ENCODE measurements at places on chromosomes 6 and 20. TPM values are rescaled to one million over a fixed set of nuclear protein-coding genes. Genes with fewer than 3 reads are reported as not detected.
A peak's percentile ranks its signal among the peaks of the same experiment; 100 is the strongest.

DNA sequence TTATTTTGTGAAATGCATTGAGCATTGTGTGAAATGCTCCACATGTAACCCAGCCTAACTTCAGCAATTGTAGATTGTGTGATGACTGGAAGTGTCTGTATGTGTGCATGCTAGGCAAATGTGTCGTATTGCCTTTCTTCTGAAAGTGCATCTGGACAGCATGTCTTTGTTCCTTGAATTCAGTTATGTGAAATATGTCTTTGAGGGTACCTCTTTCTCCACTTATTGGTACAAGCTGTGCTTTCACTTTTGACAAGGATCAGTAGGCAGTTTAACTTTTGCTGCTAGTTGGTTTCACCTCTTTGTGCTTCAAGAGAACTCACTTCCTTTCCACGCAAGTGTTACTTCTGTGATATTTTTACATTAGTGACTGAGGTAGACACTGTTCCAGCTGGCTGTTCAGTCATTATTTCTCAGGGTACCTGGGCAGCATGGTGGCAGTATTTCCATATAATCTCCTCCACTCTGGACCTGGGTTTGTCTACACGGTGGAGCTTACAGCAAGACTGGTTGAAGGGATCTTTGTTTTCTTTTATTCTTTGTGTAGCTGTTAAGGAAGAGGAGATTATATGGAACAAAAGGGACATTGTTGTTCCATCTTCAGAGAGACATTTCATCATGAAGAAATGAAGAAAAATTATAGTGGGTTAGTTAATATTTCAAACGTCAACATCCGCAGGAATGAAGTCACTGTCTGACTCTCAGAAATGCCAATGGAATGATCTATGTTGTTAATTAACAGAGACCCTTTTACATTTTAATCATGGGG, 175.4 kb downstream of the UTRN start:
- no peak for DNase-seq

DNA sequence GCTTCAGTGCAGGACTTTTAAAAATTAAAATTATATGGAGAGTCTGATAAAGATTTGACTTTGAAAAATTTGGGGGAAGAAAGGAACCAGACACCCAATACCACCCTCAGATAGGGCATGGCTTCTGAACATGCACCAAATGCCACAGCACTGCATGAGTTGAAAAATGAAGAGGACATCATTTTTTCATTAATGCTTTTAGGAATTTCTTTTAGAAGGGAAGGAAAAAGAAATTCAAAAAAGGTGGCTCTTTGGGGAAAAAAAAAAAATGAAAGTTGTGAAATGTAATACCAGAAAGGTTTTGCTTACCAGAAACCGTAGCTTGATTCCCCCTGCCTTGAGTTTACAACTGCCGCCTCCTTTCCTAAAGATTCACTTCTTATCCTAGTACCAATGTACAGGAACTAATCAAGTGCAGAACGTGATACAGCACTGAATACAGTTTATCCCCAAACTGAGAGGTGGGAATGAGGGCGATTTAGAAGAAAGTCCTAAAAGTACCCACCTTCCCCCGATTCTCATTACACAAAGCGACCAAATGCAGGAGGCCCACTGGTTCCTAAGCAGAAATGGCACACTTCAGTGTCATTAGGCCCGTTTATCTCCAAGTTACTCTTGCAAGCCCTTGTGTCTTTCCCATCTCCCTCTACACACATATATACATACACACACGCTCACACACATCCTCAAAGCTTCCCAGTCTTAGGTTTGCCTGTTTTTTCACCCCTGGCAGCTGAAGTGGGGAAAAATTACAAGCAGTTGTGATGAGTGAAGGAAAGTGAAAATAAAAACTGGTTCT, 2.8 kb downstream of the PPP1R10 start:
- DNase-seq = no peak

- DNase-seq = no peak
Observed at GRCh38 chr6:156146891-156147290, 630.3 kb upstream of the ARID1B start.

DNA sequence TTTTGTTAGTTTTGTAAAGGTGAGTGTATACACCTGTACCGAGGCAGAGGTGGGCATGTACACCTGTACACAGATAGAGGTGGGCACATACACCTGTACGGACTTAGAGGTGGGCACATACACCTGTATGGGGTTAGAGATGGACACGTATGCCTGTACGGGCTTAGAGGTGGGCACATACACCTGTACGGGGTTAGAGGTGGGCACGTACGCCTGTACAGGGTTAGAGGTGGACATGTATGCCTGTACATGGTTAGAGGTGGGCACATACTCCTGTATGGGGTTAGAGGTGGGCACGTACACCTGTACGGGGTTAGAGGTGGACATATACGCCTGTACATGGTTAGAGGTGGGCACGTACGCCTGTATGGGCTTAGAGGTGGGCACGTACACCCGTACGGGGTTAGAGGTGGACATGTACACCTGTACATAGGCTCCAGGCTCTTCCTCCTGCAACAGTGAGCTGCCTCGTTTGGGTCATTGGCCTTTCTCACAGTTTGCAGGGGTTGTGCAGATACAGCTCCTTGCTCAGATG, 63.7 kb downstream of the PHACTR3 start:
- no peak for DNase-seq

The C6orf132 gene
- 14.5 TPM for total RNA-seq

DNA sequence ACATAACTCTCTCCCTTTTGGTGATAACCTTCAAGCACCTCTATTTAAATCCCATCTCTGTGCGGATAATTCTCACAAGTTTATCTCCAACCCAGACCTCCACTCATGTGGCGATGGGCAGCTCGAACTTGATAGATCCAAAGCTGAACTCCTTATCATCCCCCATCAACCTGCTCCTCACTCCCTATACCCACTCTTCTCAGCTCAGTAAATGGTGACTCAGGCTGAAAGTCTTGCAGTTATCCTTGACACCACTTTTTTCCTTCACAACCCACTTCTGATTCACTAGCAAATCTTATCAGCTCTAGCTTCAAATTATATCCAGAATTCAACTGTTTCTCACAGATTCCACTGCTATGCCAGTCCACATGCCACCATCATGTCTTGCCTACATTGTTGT, 155.3 kb upstream of the STXBP5 start:
- DNase-seq = no peak

- DNase-seq = no peak
Observed at GRCh38 chr6:70524721-70525286, 41.9 kb upstream of the SDHAF4 start.

The PLG gene
- total RNA-seq = not detected

The COL19A1 gene
- total RNA-seq = 2.3 TPM

GRCh38 chr20:58010186-58010585, 218.3 kb downstream of the ANKRD60 start:
- DNase-seq = no peak

The EFCAB8 gene
- total RNA-seq = not detected

DNA sequence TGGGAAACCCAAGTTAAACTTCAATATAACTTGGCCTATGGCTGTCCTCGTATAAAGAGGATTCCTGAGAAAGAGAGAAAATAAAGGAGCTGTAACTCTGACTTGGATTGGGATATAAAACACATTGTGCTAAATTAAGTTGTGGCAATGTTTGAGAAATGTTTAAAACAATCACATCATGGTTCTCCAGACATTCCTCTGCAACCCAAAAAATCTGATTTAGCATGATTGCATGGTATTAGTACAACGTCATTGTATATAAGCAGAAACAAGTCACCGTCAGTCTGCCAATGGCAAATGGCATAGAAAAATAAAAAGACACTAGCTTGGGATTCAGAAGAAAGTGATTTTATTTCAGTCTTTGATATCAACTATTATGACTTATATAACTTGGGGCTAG, 140.2 kb upstream of the FAM83B start:
- DNase-seq = peak; percentile 60

GRCh38 chr6:46763466-46763865, 16.7 kb downstream of the ANKRD66 start:
- no peak for DNase-seq

DNA sequence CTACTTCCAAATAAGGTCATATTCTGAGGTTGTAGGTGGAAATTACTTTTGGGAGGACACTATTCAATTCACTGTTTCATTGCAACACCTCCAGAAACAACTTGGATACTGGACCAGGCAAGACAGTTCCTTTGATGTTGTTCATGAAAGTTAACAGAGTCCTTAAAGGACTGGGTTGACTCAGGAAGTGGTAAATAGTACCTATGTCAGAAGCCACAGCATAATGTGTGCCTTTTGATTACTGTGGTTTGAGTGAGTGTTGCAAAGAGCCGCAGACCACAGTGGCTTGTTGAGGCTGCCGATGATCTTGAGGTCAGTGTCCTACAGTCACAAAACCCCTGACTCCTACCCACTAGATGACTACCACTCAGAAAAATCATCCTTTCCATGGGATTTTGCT, 10.9 kb downstream of the IL20RA start:
- no peak for DNase-seq

DNA sequence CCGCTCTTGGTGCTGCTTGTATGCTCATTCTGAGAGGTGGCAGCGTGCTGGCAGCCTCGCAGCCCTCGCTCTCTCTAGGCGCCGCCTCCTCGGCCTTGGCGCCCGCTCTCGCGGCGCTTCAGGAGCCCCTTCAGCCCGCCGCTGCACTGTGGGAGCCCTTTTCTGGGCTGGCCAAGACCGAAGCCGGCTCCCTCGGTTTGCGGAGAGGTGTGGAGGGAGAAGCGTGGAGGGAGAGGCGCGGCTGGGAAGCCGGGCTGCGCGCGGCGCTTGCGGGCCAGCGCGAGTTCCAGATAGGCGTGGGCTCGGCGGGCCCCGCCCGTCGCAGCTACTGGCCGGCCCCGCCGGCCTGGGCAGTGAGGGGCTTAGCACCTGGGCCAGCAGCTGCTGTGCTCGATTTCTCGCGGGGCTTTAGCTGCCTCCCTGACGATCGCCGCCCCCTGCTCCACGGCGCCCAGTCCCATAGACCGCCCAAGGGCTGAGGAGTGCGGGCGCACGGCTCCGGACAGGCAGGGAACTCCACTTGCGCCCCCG, 19.5 kb upstream of the FAM8A1 start:
- DNase-seq = peak; percentile 27

- DNase-seq = no peak
Observed at GRCh38 chr20:56808117-56808725, 179.1 kb downstream of the TFAP2C start.
